Stimulated activated CD8-positive, alpha-beta memory T cell treated with anti-CD3 and anti-CD28 coated beads, Interleukin-2, amount 100 ng/mL, for 1 hour (primary cell): ENCODE measurements at places on chromosomes 6 and 20.

DNA sequence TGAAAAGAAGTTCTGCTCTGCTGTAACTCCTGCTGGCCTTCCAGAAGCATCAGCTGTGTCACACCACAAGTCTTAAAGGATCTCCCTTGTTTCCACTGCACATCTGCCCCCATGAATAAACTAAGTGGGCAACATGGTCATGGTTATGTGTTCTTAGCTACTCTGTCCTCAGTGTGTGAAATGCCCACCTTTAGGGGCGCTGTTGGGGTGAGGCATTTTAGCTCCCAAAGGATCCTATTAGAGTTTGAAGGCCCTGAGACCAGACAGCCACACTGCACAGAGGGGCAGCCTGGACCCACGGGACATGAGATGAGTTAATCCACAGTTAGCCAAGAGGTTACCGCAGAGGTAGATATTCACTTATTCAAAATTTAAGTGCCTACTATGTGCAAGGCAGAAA is 294.3 kb upstream of the QKI start:
- DNase-seq = no peak

- DNase-seq = no peak
These were observed 129.1 kb upstream of the DOK5 start for GRCh38 chr20:54346276-54346675.

DNA sequence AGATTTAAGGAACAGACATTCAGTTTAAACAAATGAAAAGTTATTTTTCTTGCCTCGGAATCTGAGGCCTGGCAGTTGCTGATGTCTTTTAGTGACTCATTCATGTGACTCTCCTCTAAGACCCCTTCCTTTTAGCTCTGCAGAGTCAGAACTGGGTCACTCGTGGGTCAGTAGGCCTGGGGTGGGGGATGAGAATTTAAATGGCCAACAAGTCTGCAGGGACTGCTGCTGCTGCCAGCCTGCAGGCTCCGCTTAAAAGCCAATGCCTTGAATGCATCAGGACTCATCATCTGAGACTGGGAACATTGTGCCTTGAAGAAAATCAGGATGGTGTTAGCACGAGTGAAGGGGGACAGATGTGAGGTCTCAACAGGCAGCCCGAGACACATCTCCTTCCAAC is 404.3 kb downstream of the CDH26 start:
- no peak for DNase-seq

GRCh38 chr6:14172562-14172961 is 55.0 kb downstream of the CD83 start:
- DNase-seq = no peak

GRCh38 chr6:117264692-117265409 is 507 bp upstream of the VGLL2 start:
- DNase-seq = no peak

DNA sequence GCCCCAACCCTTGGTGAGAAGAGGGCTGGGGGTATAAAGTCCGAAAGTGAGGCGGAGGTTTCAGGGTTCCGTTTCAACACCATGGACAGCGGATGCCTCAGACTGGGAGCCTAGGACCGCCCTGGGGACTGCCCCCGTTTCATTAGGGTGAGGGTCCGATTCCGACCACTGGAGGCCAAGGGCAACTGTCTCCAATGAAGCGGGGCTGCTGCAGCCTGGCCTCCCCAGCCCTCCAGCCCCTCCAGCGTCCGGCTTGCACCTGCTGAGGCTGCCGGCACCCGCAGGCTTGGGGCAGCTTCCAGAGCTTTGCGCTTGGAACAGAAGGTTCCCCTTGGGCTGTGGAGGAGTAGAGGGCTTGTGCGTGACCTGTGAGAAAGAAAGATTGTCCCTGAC is 39.9 kb downstream of the YTHDF1 start:
- no peak for DNase-seq

- DNase-seq = no peak
These were observed 10.2 kb downstream of the FOXC1 start for GRCh38 chr6:1619673-1620503.

DNA sequence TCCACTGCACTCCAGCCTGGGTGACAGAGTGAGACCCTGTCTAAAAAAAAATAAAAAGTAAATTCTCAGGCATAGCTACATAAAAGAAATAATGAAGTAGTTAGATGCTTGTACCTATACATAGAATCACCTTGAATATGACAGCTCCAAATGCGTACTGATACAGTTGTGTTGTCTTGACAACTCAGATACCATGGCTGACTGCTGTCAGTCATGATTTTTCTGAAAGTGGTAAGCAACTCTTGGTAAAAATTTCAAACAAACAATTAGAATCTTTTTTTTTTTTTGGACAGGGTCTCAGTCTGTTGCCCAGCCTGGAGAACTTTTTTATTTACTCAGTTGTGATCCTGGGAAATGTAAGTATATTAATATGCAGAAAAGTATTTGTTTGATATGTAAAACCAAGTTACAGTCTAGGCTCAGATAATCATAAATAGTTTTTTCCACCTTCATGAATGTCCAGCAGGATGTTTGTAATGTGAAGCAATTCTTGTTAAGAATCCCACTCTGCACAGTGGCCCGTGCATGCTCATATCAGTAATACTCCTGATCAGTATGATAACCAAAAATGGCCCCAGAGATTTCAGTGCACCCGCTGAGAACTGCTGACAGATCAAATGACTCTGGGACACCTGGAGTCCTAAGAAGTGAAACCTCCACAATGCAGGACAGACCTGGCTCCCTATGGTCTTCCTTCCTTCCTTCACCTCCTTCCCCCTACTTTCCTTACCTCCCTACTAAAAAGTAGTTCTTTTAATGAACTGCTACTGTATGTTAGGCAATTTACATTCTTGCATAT is 14.0 kb upstream of the MAPK13 start:
- DNase-seq = no peak

DNA sequence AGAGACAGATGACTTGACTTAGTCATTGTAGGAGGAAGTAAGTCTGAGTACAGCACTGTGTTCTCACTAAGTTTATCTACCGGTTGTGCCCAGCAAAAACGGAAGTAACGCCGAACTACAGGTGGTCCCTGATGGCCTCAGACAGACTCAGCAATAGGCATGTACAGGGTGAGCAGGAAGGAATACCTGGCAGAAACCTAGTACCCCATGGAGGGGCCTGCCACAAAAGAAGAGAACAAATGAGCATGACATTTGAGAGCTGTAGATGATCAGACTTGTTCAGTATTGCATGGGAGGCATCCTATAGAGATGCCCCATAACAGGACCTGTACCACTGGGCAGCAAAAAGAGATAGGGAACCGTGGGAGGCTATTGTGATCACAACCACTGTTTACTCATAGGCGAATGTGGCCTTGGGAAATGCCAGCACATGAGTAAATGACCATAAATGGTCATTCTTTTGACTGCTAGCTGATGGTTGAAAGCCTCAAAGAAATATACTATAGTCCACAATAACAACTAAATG is 106.4 kb upstream of the TAB2 start:
- no peak for DNase-seq

DNA sequence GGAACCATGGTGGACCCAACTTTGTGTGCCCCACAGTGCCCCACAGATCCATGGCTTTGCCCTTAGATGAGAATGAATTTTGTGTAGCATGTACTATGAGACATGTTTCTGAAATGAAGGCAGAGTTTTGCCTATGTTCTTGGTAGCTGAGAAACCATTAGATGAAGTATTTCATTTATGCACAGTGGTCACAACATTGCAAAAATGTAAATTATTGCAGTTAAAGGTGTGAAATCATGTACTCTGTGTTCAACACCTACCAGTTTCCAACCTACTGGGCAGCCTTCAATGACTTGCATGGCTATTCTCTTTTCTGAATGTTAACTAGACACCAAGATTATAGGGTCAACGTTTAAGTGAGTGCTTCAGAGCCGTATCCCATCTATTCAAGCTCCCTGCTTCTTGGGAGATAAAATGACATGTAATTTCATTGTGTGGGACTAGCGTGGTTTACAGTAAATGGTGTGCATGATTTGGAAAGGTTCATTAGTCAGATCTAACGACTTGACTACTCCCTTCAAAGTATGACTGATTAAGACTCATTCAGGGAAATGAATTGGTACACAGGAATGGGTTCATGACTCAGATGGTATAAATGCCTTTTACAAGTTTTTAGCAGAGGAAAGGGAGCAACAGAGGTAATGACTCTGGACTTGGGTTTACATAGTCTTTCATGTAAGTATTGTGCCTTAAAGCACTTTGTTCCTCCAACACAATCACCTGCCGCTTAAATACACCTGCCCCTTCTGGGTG is 106.1 kb upstream of the AKIRIN2 start:
- DNase-seq = no peak

DNA sequence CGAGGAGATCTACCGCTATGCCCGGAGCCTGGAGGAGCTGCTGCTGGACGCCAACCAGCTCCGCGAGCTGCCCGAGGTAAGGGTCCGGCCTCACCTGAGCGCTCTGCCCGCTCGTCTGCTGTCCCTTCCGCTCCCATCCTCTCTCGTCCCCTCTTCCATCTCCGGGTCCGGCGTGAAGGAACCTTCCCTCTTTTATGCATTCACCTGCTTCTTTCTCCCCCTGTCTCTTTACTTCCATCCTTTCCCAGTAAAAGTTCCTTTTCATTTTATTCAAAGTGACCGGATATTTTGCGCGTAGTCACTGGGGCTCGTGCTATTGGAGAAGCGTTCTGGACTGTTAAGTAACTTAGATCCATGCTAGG is 516 bp downstream of the LRRC1 start:
- no peak for DNase-seq
